ENCODE measurements at places on chromosomes 5 and 9.

- no peak for DNase-seq
Observed at GRCh38 chr9:36940500-36940853, 93.6 kb downstream of the PAX5 start.

GRCh38 chr5:36392818-36393217 lies 91.1 kb upstream of the RANBP3L start:
- no peak for DNase-seq

- DNase-seq, result no peak
Observed at GRCh38 chr5:74372051-74372450, 268.5 kb downstream of the ENC1 start.

- DNase-seq, result no peak
Observed at GRCh38 chr5:21895766-21896350, 957.3 kb downstream of the CDH12 start.

DNA sequence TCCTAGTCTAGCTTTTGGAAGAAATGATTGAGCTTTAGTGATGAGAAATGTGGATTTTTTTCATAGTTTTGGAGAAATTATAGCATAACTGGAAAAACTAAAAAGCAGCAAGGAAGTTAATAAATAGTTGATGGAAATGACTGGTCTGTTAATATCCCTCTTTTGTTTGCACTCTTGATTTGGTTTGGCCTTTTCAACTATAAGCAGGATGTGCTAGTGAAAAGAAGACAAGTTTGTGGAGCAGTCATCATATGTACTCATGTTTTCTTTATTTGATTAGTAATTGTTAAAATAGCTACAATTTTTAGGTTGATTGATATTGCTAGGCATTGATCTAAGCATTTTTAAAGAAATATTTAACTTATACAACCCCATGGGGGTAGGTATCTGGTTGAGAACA lies 374.7 kb downstream of the TAF11L14 start:
- no peak for DNase-seq

- DNase-seq, result no peak
Observed at GRCh38 chr5:153626836-153627235, 136.4 kb downstream of the GRIA1 start.

DNA sequence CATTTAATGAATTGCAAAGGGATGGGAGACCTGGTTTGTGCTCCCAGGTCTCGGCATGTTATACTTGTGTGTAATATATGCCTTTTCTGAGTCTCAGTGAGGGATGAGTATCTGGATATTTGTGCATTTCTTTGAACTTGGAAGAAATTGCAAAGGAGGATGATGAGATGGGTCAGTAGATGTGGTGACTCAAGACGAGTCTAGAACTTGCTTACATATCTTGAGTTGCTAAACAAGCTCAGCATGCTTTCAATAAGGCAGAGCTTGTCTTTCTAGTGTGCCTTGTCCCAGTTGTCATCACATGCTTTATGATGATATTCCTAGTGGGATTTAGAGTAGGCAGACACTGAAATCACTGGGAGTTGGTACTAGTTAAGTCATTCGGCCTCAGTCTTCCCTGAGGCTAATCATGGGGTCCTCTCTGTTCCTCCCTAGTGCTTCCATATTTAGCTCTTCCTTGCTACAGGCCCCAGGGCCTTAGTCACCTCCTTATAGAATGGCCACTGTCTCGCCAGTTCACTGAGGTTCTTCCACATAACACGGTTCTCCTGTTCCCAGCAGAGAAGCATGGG lies 222.3 kb downstream of the ARRDC3 start:
- no peak for DNase-seq

Measured in hypothalamus (tissue), 51 donors.